CD4-positive, alpha-beta memory T cell (primary cell): ENCODE measurements at places on chromosomes 1 and 21. TPM values are rescaled to one million over a fixed set of nuclear protein-coding genes. Genes with fewer than 3 reads are reported as not detected.

DNA sequence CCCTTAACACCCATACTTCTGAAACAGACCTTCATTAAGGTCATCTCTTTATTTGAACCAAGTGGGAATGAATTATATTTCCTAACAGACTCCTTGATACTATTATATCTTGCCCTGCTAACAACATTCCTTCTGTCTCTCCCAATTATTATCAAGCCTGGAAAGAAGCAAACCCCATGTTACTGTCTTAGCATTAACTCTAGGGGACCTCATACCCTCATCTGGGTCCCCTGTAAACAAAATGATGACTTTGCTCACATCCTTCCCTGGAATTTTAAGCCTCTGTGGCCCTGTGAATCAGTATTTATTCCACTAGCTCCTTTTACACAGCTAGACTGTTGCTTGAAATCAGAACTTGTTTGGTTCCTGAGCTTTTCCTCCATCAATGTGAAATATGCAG lies 38.3 kb upstream of the BCL10 start:
- H3K4me3 ChIP-seq = no peak overlapping the region
- peaks cover 4% of the 10 kb centered on the region for H3K27me3 ChIP-seq
- H3K4me1 ChIP-seq = no peaks in the 10 kb centered on the region

GRCh38 chr21:36706482-36706852 lies 7.6 kb downstream of the SIM2 start:
- H3K4me1 ChIP-seq = peaks cover 26% of the 10 kb centered on the region
- H3K4me3 ChIP-seq = no peak overlapping the region
- no peak overlapping the region for H3K27ac ChIP-seq
- H3K27me3 ChIP-seq = peaks cover 47% of the 10 kb centered on the region

DNA sequence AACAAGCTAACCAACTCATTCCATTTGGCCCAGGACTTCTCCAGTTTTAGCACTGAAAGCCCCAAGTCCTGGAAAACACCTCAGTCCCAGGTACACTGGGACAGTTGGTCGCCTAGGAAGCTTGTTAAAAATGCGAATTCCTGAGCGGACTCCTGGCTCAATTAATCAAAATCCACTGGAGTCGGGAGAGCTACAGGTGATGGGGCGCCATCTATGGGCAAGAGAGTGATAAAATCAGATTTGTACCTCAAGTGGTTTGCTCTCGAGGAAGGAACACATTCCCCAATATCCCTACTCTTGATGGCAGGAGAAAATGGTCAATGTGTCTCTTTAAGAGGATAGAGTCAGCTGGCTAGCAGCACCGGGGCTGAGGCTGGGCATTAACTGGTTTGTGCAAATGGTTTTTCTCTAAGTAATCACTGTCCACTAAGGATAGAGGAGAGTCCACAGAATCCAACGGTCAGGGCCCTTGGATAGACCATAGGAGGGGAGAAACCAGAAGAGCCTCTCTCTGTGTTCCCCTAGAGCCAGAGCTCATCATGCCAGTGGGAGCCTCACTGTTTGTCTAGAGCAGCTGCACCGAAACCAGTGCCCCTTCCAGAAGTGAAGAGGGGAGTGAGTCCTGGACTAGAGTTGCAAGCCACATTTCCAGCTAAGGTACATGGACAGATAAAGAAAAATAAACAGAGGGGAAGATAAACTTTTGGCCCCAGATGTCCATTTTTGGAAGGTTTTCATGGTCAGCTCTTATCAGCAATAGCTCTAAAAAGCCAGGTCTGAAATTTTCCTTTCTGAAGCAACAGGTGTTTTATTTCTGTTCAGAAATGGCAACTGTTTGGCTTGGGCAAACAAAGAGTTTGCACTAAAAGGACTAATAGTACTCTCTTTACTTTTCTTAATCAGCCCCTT lies 148.5 kb downstream of the TENT5C start:
- peak; percentile 41 for DNase-seq
- no peak overlapping the region for H3K4me3 ChIP-seq
- no peak overlapping the region for H3K27ac ChIP-seq
- H3K36me3 ChIP-seq = no peaks in the 10 kb centered on the region
- H3K27me3 ChIP-seq = peaks cover 5% of the 10 kb centered on the region

- H3K4me3 ChIP-seq = no peak overlapping the region
- H3K36me3 ChIP-seq = peaks cover 6% of the 10 kb centered on the region
- DNase-seq = no peak
- H3K4me1 ChIP-seq = no peaks in the 10 kb centered on the region
Measured at GRCh38 chr21:14962217-14962616, 102.6 kb downstream of the NRIP1 start.

- no peaks in the 10 kb centered on the region for H3K27me3 ChIP-seq
- peaks cover 37% of the 10 kb centered on the region for H3K4me1 ChIP-seq
- H3K36me3 ChIP-seq = peaks cover 10% of the 10 kb centered on the region
- DNase-seq = peak; percentile 99
- H3K4me3 ChIP-seq = peak within 1 kb of the TSS; percentile 75
Measured at GRCh38 chr1:2391041-2391930, at the start of the genes MORN1 and RER1. MORN1 (minus strand) TSS chr1:2391554; CDS start chr1:2391533, 21 bp downstream. RER1 (plus strand) TSS chr1:2391841; CDS start chr1:2395791, 3,950 bp downstream.

- H3K4me3 ChIP-seq = peak overlapping the region; percentile 42
- DNase-seq = no peak
- no peak overlapping the region for H3K27ac ChIP-seq
- H3K36me3 ChIP-seq = no peaks in the 10 kb centered on the region
- H3K27me3 ChIP-seq = no peaks in the 10 kb centered on the region
Measured at GRCh38 chr1:117370509-117370908, 3.3 kb downstream of the MAN1A2 start.

GRCh38 chr1:39105061-39105840 lies 79.1 kb downstream of the NDUFS5 start:
- peak overlapping the region; percentile 20 for H3K4me3 ChIP-seq
- no peaks in the 10 kb centered on the region for H3K27me3 ChIP-seq
- H3K27ac ChIP-seq = peak overlapping the region; percentile 48
- DNase-seq = peak; percentile 54

DNA sequence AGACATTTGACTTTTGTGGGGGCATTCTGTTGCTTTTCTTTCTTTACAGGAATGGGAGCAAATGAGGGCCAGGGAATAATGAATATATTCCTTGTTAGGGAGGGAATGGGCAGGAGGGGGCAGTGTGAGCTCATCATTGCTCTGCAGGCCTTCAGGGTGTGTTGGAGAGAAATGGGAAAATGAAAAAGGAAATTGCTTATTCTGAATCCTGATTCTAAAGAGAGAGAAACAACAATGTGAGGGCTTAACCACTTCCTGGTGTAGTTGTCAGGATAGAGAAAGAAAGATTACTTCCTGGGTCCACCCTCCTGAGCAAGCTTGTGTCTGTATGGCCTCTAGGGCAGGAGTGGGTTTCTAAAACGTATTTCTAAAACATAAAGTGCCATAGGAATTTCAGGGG lies 28.3 kb downstream of the VANGL2 start:
- no peaks in the 10 kb centered on the region for H3K27me3 ChIP-seq
- peaks cover 68% of the 10 kb centered on the region for H3K4me1 ChIP-seq
- peak overlapping the region; percentile 57 for H3K27ac ChIP-seq
- no peaks in the 10 kb centered on the region for H3K36me3 ChIP-seq
- H3K4me3 ChIP-seq = peak overlapping the region; percentile 11
- DNase-seq = peak; percentile 41

DNA sequence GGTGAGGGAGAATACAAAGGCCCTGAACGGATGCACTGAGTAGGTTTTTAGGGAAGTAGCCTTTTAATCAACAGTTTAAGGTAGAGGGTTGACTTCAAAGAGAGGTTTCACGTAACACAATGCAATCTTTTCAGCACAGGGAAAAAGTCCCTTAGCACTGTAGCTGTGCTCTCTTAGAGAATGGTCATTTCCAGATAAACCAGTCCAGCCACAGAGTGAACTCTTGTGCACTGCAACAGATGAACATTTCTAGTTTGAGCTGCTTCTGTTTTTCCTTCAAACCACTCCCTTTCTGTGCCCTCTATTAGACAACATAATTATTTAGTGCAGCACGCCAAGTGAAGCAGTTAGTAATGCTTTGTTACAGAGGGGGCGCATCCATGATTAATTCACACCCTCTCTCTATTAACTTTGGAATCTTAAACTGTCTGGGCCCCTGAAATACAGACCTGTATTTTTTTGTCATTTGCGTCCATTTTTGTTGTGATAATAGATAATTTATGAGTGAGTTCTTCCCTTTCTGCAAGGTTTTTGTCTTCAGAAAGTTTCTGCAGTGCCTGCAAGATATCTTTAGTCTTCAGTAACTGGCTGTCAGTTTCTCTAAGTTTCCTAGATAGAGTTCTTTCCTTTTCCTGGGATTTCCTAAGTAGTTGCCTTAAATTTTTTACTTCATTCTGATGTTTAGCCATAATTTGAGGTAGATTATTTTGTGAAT lies 22.9 kb downstream of the LCA5L start:
- no peaks in the 10 kb centered on the region for H3K27me3 ChIP-seq
- no peak for DNase-seq
- H3K4me3 ChIP-seq = no peak overlapping the region

- H3K27ac ChIP-seq = no peak overlapping the region
- peaks cover 4% of the 10 kb centered on the region for H3K4me1 ChIP-seq
- H3K4me3 ChIP-seq = no peak overlapping the region
- H3K27me3 ChIP-seq = no peaks in the 10 kb centered on the region
Measured at GRCh38 chr1:225963735-225964530, 22.9 kb upstream of the LEFTY2 start.

Gene SNX7
- 0.83 TPM for total RNA-seq

Gene MATN1
- not detected for total RNA-seq

Gene KRTAP26-1
- not detected for total RNA-seq

Gene NVL
- 38.9 TPM for total RNA-seq
